SK-N-DZ (cell line): ENCODE measurements at places on chromosomes 4 and X.
A peak's percentile ranks its signal among the peaks of the same experiment; 100 is the strongest.

DNA sequence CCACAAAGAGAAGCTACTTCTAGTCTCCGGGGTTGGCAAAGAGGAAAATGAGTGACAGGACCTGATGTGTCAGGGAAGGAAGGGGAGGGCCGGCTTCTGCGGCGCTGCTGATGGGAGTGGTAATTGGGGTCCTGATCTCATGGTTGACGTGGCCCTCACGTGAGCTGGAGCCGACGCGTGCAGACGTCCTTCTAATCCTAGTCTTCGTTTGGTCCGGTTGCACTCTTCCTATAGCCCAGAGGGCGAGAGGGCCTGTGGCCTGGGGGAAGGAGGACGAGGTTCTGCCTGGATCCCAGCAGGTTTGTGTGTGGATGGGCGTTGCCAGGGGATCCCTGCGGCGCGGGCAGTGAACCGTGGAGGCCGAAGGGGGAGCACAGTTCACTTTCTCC is at the start of gene ARMCX1:
Gene ARMCX1, plus strand, starts transcription at position 186 of the 389 bp plus-strand sequence. CDS start 2,384 bp downstream, outside the sequence.
- DNase-seq, result peak; percentile 59

DNA sequence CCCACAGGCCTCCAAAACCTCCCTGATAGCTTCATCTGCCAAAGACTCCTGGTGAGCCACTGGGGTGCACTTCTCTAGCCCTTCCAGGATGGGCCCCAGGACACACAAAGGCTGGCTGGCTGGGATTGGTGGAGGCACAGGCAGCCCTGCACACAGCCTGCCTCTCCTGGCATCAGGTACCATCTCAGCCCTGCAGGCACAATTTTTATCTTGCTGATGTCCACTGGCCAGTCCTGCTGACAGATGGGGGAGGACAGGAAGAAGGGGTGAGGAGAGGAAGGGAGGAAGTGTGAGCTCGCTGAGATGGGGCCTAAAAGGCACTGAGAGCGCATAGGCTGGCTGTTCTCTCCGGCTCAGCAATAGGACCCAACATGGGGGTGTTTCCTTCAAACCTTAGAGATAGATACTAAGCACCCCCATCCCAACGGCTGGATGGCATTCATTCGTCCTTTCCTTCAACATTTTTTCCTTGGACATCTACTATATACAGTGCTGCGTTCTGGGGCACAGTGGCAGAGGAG is 92.7 kb downstream of the PJA1 start:
- DNase-seq, result no peak

GRCh38 chr4:145132511-145133098 is 34.5 kb downstream of the ABCE1 start:
- DNase-seq, result no peak

GRCh38 chr4:55635741-55636655 is at the start of gene NMU:
TSS of gene NMU (minus strand) at chr4:55636298. CDS start at chr4:55636192, 106 bp downstream.
- peak; percentile 7 for DNase-seq

DNA sequence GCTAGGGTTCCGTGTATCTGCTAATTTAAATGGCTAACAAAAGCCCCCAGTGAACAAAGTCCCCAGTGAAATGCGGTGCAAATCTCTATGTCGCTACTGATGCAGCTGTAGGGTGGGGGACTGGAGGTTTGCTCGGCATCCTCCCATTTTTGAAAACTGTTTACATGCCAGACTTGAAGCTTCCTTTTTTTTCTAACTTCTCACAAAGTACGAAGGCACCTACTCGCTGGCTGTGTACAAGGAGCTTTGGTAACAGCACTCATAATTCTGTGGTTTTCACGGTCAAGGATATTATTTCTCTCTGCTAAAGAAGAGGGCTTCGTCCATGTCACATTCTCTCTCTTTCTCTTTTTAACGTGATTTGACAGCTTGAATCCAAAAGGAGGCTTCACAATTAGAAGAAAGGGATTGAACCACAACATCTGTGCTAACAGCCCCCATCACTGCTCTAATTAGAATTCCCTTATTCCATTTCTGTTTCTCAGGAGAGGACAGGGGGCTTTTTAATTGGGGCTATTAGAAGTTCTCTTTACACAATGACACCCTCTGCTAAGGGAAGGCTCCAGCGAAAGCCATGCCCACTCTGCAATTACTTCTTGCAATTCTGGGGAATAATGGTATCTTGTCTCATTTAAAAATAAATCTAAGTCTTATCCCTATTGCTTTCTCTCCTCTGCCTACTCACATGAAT is 46.7 kb downstream of the TMEM156 start:
- no peak for DNase-seq

- no peak for DNase-seq
Measured at GRCh38 chr4:107618656-107619055, 101.4 kb downstream of the PAPSS1 start.

DNA sequence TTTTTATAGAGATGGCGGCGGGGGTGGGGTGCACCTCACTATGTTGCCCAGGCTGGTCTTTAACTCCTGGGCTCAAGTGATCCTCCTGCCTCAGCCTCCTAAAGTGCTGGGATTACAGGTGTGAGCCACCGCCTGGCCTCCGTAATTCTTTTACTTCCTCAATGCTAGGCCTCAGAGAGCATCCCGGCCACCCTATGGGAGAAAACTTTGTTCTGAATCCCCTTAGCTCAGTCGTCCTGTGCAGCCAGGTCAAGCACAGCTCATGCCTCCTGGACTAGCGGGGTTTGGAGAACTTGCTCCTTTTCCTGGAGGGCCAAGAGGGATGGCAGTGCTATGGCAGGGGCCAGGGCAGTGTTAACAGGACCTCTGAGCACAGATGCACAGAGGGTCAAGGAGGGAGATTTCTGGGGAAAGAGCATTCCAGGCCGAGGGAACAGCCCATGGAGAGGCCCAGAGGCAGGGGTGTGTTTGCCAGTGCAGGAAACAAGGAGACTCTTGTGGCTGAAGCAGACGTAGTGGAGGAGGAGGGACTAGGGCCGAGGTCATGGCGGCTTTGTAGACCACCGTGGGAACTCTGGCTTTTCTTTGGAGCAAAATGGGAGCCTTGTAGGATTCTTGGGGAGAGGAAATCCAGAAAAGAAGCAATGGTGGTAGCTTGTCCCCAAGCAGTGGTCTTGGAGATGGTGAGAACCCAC is 9.8 kb upstream of the TNIP2 start:
- no peak for DNase-seq

DNA sequence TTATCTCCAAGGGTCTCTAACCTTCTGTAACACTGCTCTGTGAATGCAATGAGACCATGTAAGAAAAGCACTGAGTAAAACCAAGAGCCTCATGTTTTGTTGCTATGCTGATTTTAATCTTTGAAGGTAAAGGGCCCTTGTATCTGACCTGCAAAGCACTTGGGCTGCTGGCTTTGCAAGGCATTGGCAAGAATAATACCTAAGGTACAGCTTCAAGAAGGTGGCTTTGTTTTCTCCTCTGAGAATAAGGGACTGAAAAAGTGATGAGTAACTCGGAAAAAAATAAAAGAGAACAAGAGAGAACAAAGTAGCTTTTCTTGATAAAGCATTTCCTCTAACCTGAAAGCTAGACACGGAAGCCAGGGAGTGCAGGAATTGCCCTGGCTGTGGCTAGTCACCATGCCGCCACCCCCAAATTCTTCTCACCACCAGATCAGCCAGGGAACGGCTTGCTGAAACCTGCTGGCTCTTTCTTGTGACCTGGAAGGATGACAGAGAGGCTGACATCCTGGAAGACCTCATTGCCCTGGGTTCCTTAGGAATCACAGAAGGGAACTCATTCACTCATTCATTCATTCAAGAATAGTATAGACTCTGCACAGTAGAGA is 41.8 kb upstream of the HS3ST1 start:
- no peak for DNase-seq

DNA sequence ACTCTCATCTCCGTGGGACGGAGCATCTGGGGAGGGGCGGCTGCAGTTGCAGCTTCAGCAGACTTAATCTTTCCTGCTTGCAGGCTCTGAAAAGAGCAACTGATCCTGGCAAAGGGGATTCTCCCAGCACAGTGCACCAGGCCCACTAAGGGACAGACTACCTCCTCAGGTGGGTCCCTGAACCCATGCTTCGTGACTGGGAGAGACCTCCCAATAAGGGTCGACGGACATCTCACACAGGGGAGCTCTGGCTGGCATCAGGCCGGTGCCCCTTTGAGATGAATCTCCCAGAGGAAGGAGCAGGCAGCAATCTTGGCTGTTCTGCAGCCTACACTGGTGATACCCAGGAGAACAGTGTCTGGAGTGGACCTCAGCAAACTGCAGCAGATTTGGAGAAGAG is 303.3 kb upstream of the FGF16 start:
- DNase-seq, result no peak

DNA sequence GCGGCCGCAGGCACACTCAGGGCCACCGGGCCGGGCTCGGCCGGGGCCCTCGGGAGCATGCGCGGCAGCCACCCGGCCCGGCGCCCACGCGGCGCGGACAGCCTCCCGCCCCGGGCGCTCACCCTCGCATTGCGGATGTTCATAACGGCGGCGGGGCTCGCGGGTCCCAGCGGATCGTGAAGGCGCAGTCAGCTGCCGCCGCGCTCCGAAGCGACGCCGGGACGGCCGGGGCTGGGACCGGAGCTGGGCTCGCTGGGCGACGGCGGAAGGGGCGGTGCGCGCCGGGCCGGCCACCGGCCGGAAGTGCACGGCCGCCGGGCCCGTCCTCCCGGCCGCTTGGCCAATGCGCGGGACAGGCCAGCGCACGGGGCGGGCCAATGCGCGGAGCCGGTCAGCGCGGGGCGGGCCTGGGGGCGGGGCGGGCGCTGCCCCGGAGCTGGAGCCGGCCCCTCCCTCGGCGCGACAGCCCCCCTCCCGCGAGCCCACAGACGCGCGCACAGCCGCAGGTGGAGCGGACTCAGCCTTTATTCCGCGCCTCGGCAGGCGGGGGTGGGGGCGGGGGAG is at the start of gene NAA10:
Gene NAA10, minus strand, starts transcription at position 276 of the 564 bp plus-strand sequence. Its CDS starts 133 bp downstream, at position 143.
- DNase-seq, result peak; percentile 64

- DNase-seq, result no peak
Measured at GRCh38 chrX:72101597-72102037, 30.1 kb downstream of the RTL5 start.

GRCh38 chr4:185950891-185951290 is 118.1 kb upstream of the TLR3 start:
- DNase-seq, result no peak

DNA sequence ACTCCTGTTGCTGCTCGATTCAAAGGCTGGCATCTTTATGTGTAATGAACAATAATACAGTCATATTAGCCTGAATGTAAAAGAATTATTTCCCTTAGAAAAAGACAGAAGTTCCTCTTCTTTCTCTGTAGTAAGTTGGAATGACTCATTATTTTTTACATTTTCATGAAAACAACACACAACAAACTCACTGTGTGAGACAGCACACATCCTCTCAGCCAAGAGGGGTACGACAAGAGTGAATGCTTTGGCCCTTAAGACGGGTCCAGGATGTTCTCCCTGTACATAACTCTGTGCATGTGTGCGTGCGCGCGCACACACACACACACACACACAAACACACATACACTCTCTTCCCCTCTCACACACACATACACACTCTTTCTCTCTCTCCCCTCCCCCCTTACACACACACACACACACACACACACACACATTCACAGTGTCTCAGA is 72.8 kb downstream of the MANBA start:
- DNase-seq, result no peak

GRCh38 chr4:139670775-139671174 is 5.2 kb downstream of the MGST2 start:
- peak; percentile 34 for DNase-seq

DNA sequence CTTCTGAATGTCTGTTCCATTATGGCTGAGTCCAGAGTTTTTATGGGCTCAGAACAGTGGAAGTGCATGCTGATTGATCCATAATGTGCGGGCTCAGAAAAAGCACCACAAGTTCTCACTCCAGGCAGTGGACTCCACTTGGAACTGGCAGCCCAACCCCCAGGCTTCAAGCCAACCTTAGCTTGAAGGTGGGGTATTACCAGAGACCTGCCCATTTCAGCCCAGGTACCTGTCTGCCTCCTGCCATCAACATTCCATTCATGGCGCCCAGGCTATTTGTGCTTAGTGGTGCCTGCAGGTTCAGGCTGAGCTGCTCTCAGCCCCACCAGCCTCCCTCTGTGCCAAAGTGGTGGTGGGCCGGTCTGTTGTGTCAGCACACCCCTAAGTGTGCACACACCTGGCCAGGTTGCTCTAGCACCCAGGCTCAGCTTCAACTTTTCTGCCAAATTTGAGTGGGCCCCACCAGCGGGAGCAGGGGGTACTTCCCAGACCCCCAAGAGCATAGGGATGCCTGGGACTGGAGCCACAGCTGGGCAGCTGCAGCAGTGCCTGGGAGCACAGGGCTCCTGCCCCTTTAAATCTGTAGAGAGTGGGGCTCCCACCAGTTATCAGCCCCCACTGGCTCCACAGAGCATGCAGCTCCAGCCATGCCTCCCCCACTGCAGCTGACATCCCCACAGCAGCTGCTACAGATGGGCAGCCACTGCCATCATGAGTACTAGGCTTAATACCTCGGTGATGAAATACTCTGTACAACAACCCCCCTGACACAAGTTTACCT is 1025.3 kb downstream of the PCDH19 start:
- no peak for DNase-seq

- DNase-seq, result no peak
Measured at GRCh38 chr4:24849756-24850155, 54.4 kb downstream of the SOD3 start.

- DNase-seq, result no peak
Measured at GRCh38 chr4:177313263-177313662, 3.6 kb downstream of the NEIL3 start.

- DNase-seq, result no peak
Measured at GRCh38 chr4:68907788-68908700, 43.6 kb downstream of the UGT2A3 start.

GRCh38 chr4:56870946-56871345 is 36.8 kb upstream of the REST start:
- DNase-seq, result peak; percentile 7

GRCh38 chr4:42954963-42955669 is 62.6 kb downstream of the GRXCR1 start:
- no peak for DNase-seq

DNA sequence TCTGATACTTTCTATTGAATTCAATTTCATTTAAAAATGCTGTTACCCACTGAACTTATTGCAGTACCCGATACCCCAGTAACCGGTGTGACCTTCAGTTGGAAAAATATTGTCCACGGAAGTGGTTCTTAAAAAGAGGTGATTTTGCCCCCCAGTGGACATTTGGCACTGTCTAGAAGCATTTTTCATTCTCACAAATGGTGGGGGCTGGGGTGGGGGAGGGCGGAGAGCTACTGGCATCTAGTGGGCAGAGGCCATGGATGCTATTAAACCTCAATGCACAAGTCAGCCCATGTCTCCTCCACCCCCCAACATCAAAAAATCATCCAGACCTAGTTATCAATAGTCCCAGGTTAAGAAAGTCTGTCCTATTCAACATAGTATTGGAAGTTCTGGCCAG is 19.6 kb upstream of the CHM start:
- DNase-seq, result no peak
